Stimulated activated CD4-positive, alpha-beta T cell treated with anti-CD3 and anti-CD28 coated beads, Interleukin-1b, Interleukin-23, amount 100 ng/mL, for 1 hour (primary cell): ENCODE measurements at places on chromosomes 3 and 15.
A peak's percentile ranks its signal among the peaks of the same experiment; 100 is the strongest.

GRCh38 chr15:31463521-31464102 is 137.0 kb downstream of the KLF13 start:
- DNase-seq, result no peak

- DNase-seq, result no peak
Observed at GRCh38 chr3:37256447-37256846, 82.1 kb upstream of the LRRFIP2 start.

GRCh38 chr3:158200955-158201354 is 91.1 kb downstream of the RSRC1 start:
- no peak for DNase-seq

DNA sequence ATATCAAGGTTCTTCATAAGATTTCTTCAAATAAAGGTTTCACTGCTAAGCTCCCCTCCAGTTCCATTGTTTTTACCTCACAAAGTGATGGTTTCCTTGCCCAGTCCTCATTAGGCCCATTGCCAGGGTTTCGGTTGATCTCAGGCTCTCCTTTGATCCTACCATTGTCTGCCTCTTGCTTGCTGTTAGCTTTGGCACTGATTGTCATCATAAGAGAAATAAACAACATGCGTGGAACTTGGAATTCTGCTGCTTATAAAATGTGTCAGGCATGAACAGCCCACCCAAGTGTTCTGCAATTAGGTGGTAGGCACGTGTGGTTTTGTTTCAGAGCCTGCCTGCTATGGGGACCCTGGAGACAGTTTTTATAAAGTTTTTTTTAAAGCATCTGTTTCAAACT is 107.6 kb upstream of the BFSP2 start:
- DNase-seq, result no peak

DNA sequence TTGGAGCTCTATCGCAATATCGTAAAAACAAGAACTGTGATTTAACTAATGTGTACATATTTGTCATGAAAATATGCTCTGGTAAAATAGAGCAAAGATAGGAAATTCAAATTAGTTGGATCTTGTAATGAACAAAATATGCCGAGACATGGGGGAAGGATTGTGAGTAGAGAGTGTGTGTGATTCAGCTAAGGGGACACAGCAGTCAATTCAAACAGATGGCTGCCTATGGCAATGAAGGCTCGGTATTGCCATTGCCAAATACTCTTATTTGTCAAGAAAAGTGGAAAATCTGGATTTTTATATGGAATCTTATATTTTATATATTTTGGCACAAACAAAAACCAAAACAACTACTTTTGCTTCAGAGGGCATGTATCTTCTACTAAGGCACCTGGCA is 227.3 kb upstream of the BCHE start:
- DNase-seq, result no peak

- DNase-seq, result no peak
Observed at GRCh38 chr3:194964809-194965208, 279.1 kb downstream of the FAM43A start.

DNA sequence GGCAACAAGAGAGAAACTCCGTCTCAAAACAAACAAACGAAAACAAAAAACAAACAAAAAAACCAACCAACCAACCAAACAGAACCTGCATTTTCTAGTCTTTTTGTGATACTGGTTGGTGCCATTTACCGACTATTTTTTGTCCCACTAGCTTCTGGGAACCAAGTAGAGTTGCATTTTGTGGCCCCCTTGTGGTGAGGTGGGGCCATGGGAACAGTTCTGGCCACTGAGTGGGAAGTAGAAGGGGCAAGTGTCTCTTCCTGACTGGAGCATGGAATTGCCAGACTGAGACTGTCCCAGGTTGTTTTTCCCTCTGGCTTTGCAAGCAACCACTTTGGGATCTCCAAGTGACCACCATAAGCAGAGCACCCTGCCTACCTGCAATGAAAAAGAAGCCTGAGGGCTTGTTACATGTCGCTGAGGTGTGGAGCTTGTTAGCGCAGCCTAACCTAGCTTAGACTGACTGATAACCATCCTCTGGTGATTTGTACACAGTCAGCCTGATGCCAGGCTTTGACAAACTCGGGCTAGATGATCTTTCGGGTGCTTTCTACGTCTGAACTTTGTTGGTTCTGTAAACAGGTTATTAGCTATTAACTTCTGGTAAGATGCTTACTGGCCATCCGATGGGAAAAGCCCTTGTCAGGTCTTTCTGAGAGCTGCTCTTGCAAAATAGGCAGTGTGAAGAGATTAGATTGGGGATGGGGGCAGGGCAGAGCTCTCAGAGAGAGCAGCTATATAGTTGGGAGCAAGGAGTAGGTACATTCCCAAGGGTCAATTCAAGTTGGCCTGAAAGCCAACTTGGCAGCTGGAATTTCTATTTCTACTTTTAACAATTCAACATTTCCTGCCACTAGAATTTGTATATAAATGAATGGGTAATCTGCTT is 172.2 kb downstream of the SSR3 start:
- DNase-seq, result no peak

DNA sequence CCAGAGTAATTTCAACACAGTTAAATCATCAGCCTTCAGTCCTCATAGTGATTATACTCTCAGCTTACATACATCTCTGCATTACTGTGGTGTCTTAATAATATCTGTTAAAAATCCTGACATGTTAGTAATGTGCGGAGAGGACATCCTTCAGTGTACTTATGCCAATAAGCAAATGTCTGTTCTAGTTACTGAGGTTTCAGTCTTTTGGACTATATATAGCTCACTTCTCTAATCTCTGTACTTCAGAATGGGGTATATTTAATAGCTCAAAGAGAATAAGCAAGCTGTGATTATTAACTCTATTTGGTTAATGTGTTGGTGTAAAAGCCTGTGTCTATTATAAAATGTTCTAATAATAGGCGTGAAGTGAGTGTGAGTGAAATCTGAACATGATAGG is 28.9 kb upstream of the OSTN start:
- DNase-seq, result no peak

DNA sequence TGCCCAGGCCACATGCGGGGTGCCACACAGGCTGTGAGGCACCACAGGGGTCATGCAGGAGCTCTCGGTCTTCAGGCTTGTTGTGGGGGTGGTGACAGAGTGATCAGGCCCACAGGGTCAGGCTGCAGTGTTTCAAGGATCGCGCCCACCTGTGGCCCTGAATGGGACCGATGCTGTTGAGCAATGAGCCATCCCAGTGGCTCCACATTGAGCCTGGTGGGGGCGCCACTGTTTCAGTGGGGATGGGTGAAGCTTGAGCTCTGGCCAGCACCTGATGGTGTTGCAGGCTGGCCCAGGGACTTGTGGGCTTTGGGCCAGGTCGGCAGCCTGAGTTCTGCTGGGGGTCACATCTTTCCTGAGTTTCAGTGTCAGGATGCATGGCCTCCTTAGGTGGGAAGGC is 230.1 kb downstream of the UBE3A start:
- no peak for DNase-seq

DNA sequence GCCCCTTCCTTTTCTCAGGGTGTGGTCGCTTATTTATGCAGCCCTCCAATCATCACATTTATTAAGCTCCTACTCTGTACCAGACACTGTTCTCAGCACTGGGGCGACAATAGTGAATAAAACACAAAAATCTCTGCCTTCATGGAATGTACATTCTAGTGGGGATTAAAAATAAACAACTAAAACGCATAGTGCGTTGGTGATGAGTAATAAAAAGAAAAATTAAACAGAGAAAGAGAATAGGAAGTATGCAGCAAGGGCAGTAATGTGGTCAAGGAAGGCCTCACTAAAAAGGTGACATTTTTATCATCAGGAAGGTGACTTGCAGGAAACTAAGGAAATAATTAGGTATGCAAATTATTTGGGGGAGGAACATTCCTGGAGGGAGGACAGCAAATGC is 5.1 kb downstream of the SLC51B start:
- no peak for DNase-seq

GRCh38 chr15:86865920-86866319 is 786.2 kb downstream of the AGBL1 start:
- DNase-seq, result no peak

- DNase-seq, result no peak
Observed at GRCh38 chr3:181176601-181177000, 187.1 kb upstream of the DNAJC19 start.

- DNase-seq, result no peak
Observed at GRCh38 chr3:12766541-12766940, 7.5 kb upstream of the TMEM40 start.

- DNase-seq, result no peak
Observed at GRCh38 chr3:138962854-138963560, 16.0 kb downstream of the FOXL2NB start.

DNA sequence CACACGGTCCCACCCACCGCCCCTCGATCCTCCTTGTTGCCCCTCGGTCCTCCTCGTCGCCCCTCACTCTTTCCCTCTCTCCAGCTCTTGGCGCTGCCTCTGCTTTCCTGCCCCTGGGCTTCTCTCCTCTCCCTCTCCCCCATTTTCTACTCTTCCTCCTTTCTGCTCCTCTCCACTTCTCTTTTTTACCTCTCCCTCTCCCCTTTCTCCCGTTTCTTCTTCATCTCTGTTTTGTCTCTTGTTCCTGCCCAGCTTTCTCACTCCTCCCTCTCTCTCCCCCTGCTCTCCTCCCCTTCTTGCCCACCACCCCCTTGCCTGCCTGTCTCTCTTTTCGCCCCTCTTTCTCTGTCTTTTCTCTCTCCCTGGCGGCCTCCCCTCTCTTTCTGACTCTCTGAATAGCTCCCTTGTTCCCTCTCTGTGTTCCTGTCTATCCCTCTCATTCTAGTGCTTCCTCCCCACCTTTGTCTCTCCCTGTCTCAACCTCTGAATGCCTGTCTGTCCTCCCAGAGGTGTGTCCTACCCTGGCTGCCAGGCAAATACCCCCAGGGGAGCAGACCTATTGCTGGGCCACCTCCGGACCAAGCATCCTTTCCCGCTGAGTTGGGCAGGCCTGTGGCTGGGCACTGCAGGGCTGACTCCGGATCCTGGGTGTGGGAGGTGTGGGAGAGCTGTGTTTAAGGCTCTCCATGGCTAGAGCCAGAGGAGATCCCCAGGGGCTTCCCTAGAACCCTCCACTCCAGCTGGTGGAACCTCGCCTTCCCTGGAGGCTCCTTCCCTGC is 41.0 kb downstream of the EPHB3 start:
- no peak for DNase-seq

DNA sequence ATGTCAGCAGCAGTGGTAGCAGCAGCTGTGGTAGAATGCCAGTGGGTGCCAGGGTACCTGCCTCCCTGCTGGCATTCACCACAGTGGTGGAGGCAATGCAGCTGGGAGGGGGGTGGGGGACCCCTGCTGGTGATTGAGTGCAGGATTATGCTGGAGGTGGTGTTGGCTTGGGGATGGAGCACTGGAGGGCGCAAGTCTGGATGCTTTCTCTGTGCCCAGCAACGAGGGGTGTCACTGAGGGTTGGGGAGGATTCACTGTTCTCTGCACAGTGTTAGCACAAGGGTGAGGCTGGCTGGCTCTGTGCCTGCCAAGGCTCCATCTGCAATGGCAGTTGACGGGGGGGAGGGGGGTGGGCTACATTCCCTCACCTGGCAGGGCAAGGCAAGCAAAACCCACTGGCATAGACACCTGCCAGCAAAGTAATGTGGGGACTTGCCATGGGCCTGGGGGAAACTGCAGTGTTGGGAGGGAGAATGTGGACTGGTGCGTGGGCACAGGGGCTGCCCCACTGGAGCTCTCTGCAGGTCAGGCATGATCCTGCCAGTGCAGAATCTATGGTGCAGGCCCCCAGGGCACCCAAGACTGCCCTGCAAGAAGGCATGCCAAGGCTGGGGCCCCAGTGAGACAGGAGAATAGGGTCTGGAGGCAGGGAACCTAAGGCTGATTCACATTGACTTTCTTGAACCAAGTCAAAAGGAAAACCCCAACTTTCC is 64.3 kb downstream of the MINDY4B start:
- DNase-seq, result no peak

DNA sequence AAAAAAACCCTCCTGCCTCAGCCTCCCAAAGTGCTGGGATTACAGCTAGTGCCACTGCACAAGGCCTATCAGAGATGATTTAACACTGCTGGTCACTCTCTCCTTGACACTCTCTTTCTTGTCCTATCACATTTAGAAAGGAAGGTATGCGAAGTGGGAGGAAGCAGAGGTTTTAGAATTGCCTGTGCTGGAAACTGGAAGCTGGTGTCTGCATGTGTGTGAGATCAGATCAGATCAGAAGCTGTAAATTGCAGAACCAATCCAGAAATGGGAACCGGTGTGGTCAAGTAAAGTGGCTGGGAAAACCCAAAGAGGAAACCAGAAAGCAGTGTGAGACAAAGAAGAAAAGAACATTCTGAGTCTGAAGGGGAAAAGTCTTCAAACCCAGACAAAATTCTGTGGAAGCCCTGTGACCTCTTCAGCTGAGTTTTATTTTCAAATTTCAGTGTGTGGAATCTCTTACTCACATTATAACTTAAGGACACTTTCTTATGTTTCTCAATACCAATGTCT is 2.8 kb downstream of the EFHB start:
- no peak for DNase-seq

GRCh38 chr3:50227390-50228183 is 8.4 kb upstream of the GNAI2 start:
- peak; percentile 76 for DNase-seq

DNA sequence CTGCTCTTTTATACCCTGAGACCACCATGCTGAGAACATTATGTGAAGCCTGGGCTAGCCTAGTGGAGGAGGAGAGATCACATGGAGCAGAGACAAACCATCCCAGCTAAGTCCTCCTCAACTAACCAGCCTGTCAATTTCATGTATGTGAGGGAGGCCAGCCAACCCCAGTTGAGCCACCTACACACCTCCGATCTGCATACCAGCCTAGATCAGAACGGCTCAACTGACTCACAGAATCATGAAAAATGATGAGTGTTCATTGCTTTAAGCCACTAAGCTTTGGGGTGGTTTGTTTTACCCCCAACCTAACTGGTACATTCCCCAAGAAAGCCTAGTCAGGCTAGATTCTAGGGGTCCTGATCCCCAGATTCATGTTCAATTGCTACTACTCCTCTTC is 19.4 kb upstream of the CA12 start:
- DNase-seq, result no peak

DNA sequence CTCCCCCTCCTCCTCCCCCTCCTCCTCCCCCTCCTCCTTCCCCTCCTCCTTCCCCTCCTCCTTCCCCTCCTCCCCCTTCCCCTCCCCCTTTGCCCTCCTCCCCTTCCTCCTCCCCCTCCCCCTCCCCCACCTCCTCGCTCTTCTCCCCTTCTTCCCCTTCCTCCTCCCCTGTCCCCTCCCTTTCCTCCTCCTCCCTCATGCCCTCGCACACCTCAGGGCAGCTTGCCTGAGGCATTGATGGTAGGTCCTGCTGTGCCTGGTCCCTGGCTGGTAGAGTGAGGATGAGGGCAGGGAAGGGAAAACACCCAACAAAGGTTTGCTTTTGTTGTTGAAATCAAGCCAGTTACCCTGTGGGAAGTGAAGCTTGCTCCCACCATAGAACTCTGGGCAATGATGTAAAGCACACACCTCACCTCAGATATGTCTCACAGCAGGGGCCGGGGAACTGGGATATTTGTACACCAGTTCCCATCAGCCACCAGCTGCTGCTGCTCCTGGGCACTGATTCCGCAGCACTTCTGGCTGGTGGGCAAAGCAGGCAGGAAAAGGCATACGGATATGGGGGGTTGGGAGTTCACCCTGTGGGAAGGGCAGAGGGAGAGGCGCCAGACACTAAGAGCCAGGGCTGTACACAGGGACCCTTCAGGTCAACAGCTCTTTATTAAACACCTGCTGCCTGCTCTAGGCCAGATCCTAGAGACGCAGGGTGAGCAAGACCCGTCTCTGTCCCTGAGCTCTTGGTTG is 13.8 kb downstream of the ISG20 start:
- no peak for DNase-seq
